ENCODE measurements at places on chromosomes 1 and 21.

DNA sequence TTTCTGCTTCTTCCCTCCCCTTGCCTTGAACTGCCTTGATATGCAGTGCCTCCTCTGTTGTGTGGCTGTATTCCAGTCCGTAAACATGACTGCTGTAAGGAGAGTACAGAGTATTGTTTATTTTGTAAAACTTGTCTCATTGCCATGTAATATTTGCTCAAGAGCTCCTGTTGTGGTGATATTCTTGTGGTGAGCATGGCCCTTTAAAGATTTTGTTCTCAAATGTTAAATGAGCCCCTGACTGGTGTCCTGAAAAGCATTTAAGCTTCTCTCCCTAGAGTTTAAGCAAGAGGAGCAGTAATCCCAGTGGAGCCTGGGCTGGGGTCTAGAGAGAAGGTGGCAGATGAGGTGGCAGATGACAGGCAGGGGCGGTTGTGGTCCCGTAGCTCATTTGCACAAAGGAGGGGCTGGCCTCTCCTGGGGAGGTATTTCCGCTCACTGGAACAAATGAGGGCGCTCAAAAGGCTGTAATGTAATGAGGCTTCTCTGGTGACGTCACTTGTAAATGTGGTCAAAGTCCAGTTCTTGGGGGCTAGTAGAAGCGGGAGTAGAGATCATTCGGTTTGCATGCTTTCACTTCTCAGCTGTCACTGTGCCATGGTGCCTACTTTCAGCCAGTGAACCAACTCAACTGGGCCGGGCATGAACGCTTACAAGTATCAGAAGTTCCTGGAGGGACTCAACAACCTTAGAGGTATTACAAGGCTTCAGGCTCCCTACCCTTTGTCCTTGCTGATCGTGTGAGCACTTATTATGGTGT is 46.0 kb upstream of the MACF1 start:
- peak; percentile 69 for DNase-seq

GRCh38 chr1:156359249-156359648 is 9.8 kb upstream of the RHBG start:
- DNase-seq = no peak

- DNase-seq = peak; percentile 89
Measured at GRCh38 chr21:45972716-45973474, 8.7 kb upstream of the COL6A1 start.

DNA sequence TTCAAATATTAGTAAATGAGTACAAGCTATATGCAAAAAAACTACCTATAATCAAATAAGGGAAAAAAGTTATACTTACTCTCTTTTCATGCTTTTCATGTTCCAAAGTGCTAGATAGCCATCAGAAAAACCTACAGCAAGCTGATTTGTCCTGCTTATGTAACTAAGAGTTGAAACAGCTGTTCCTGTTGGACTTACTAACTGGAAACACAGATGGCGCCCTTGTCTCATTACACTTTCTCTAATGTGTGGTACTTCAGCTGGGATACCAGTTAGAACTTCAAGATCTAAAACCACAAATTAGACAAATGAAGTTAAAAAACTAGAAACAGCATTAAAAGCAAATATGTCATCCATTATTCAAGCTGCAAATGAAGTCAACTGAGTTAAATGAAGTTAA is 24.3 kb downstream of the AHCTF1 start:
- DNase-seq = peak; percentile 62

DNA sequence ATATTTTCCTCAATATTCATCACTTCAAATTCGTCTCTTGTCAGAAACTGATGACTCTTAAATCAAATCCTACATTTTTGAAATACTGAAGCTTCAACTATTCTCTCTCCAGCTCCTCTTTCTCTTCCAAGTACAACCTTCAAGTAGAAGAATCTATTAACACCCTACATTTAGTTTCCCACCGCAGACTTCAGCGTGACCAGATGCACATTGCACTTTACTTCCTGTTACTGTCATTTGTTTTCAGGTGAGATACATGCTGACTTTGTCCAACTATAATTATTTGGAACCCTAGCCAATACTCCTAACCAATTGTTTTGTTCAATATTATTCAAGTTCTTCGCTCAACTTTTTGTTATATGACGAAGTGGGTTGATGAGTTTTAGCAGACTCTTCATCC is 116.0 kb downstream of the MRPL39 start:
- no peak for DNase-seq

GRCh38 chr1:34928066-34928696 is 1.3 kb downstream of the DLGAP3 start:
- no peak for DNase-seq

DNA sequence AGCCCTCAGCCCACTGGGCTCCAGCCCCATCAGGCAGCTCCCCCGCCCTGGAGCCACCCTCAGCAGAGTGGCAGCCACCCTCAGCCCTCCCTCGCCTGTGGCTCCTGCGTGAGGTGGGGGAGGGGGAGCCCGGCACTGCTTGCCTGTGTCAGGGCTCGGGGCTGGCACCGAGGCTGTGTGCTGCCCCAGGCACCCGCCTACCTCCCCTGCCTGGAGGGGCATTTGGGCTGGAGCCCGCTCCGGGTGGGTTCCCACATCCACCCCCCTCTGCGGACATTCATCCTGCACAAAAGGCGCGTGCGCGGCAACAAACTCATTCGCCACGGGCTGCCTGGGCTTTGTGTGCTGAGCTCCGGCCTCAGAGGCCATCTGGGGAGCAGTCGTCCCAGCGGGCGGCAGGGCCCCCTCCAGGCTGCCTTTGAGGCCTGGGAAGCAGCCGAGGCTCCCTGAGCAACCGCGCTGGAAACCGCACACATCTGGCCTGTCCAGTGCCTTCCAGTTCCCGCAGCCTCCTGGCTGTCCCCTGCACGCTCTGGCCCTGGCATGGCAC is 12.6 kb upstream of the TNFRSF14 start:
- peak; percentile 50 for DNase-seq

- DNase-seq = no peak
Measured at GRCh38 chr1:241716915-241717656, 65.0 kb downstream of the WDR64 start.

DNA sequence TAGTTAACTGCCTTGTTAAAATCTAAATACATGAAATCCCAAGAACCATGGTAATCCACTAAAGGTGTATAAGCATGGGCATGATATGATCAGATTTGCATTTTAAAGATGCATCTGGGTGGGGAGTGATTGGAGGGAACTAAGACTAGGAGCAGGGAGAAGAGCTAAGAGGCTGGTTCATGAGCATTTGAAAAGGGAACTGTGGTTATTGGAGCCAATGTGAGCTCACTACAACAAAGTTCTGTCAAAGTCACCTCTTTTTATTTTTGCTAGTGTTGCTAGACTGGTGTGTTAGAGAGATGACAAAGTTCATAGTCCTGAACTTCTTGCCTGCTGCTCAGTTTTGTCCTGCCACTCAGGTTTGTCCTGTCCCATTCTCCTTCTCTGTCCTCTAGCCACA is 67.1 kb upstream of the LRRC8D start:
- DNase-seq = no peak

- DNase-seq = no peak
Measured at GRCh38 chr1:172674831-172675613, 16.1 kb downstream of the FASLG start.

GRCh38 chr1:171807556-171807955 is 26.1 kb downstream of the METTL13 start:
- no peak for DNase-seq

GRCh38 chr1:190679044-190679443 is 201.4 kb upstream of the BRINP3 start:
- no peak for DNase-seq

DNA sequence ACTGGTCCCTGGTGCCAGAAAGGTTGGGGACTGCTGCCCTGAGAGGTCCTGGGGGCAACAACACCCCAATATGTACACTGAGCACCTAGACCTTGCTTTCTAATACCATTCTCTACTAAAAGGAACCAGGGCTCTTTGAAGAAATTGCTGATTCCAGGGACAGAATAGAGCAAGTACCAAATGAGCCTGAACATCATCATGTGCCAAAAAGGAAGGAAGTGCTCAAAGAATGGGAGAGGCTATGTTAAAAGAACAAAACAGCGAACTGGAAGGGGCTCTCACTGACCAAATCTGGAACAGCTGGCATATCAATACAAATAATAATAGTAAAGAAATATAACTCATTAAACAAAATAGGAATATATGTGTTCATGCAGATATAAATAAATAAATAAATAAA is 50.8 kb downstream of the PIK3R3 start:
- no peak for DNase-seq

GRCh38 chr21:38712071-38712470 is 93.7 kb upstream of the ETS2 start:
- peak; percentile 41 for DNase-seq

DNA sequence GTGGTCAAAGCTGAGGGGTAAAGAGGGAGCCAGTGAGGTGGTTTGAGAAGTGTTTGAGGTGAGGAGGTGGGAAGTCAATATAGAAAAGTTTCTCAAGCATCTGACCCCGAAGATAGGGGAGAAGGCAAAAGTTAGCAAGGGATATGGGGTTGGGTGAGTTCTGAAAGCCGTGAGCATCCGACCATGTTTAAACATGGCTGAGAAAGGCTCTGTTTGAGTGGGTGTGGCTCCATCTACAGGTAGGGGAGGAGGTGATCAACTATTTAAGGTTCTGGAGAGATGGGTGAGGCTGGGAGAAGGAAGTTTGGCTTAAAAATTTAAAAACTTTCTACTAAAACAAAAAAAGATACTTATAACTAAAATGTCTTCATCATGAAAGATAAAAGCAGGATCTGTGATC is 273.8 kb downstream of the KCNJ6 start:
- no peak for DNase-seq

- DNase-seq = no peak
Measured at GRCh38 chr1:38474738-38475623, 384.6 kb downstream of the RRAGC start.

GRCh38 chr1:178060789-178061556 is 32.9 kb upstream of the RASAL2 start:
- peak; percentile 80 for DNase-seq

- no peak for DNase-seq
Measured at GRCh38 chr1:41571041-41571440, 86.6 kb upstream of the EDN2 start.

GRCh38 chr1:42518908-42519307 is 55.8 kb downstream of the CCDC30 start:
- peak; percentile 3 for DNase-seq

DNA sequence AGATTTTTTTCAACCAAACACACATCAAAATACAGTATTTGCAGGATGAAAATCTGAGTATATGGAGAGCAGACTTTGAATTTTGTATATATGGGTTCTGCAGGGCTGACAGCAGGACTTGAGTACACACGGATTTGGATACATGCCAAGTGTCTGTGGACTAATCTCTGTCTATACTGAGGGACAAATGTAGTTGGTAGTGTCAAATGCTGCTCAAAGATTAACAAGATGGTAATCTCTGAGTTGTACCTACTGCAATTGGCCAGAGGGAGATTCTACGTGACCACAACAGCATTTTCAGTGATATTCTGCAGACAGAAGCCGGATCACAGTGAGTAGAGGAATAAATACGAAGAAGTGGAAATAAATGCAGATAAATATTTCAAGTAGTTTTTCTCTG is 43.4 kb downstream of the SHCBP1L start:
- no peak for DNase-seq

DNA sequence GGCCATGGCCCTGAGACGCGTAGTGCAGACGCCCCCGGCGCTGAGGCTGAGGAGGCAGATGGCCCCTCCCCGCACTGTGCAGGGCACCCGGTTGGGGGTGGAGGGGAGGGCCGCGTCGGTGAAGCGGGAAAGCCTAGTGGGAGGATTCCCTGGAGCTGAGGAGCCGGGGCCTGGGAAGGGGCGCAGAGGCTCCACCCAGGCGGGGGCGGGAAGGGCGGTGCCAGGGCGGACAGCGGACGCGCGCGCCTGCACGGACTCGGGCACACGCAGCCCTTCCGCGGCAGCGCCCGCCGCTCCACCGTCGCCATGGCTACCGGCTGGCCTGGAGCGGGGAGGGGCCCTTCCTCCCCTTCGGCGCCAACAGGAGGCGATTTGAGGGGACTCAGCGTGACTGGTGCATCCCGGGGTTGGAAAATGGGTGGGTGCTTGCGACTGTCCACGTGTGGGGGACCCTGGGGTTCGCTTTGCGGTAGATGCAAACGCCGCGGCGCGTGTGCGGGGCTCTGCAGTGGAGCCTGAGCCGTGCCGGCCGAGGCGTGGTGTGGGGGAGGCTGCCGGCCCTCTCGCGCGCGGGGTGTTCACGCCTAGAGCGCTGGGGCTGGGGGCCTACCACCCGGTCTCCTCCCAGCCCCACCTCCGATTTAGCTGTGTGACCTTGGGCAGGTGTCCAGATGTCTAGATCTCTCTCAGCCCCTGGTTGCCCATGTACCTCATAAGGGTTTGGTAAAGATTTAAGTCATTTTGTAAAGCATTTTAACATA is 35.1 kb downstream of the PTPRF start:
- DNase-seq = peak; percentile 39

- peak; percentile 37 for DNase-seq
Measured at GRCh38 chr1:39359028-39359570, 132.3 kb upstream of the BMP8A start.

- DNase-seq = peak; percentile 90
Measured at GRCh38 chr1:223233410-223234169, 90.5 kb upstream of the TLR5 start.

DNA sequence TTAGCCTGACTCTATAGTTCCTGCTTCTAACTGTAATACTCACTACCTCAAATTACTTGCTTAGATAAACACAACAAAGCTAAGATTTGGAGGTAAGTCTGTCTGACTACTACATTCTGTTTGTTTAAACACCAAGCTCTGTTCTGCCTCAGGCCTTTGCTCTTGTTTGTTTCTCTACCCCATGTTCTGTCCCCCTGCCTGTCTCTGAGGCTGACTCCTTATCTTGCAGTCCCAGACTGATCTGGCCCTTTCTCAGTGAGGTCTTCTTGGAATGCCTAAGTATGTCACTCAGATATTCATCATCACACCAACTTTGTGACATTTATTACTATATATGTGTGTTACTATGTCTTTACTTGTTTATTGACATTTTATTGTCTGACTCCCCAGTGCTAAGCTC is 425.5 kb downstream of the LMO4 start:
- DNase-seq = no peak

GRCh38 chr1:18557621-18558465 is 72.8 kb upstream of the PAX7 start:
- DNase-seq = no peak

DNA sequence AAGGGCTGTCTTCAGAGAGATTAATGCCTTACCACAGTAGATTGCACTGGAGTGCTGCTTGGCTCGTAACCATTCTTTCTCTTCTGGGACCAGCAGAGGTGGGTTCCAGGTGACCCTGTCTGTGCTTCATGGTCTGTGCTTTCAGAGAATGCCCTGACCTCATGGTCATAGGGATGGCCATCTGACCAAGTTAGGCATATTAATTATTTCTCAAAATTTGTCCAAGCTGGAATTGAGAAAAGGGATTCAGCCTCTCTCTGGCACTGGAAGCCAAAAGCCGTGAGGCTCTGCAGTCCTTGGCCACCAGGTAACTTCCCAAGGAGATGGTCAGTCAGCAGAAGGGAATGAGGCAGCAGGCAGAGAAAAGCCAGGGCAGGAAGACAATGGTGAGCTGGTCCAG is 37.2 kb upstream of the TSPAN2 start:
- no peak for DNase-seq

DNA sequence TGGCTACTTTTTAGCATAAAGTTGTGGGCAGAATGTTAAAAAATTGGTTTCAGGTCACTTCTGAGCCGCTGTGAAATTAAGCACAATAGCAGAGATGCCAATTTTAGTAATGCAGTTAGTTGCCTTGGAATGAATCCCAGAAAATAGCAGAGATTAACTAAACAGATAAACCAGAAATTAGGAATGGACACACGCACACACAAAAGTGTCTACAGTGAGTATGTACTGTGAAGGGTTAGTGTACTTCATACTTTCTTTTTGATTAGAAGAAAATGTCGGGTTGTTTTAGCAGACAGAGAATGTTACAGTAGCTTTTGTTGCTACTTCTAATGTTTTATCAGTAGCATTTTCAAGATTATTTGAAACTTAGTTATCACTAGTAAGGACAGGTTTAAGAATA is 106.7 kb downstream of the LEPR start:
- DNase-seq = peak; percentile 51
